ENCODE measurements at places on chromosomes 2 and 18.

DNA sequence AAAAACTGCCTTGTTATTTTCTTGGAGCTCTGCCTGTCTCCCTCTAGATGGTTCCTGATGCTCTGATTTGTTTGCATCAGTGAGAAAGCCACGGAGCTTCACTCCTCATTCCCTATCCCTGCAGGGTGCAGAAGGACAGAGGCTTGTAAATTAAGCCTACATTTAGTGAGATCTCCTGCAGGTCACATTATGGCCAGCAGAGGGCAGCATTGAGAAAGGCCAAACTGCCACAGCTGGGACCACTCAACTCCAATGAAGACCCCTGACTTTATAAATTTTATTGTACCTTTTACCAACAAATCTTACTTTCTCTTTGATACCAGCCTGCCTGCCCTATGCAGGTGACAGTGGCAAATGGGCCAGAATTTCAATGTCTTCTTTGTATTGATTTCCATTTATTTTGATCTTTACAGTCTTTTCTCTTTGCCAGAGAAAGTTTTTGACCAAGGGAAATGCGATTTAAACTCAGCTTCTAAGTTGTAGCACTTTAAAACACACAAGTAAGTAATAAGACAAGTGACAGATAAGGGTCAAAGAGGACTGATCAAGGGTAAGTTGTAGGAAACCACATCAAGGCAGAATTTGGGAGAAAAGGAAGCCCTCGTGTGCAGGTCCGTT lies 1029.1 kb upstream of the KLHL29 start:
- DNase-seq: no peak

DNA sequence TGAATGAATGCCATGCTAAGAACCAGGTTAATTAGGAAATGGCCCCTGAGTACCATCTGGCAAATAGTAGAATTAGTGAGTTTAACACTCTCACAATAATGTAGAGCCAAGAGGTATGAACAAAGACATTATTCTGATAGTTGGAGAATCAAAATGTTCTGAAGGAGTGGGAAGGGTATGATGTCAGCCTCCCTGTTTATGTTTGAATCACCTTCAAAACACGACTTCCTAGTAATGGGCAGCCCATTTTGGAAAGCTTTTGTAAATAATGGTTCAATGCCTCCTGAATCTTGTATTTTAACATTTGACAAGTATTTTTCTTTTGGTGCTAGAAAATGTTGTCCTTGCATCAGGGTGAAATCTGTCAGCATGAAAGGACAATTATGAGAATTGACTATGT lies 108.3 kb downstream of the DSEL start:
- DNase-seq: no peak

DNA sequence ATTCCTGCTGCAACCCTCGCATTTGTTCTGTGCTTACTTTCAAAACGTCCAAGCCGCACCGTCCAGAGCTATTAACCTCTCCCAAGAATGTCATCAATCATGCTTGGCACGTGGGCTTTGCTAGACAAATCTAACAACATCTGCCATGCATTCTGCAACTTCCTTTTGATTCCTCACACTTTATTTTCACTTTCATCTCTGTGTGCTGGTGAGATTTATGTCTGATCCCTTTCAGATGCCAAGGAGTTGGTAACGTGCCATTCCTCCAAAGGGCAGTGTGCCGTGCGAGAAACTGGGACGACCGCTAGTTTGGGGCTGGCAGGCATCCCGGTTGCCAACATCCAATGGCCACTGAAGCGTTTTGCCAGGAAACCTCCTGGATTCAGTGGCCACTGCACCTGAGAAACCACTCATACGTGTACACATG lies 230.0 kb upstream of the PARD3B start:
- peak; percentile 61 for DNase-seq

GRCh38 chr2:239380831-239381708 lies 19.8 kb downstream of the HDAC4 start:
- DNase-seq: no peak

DNA sequence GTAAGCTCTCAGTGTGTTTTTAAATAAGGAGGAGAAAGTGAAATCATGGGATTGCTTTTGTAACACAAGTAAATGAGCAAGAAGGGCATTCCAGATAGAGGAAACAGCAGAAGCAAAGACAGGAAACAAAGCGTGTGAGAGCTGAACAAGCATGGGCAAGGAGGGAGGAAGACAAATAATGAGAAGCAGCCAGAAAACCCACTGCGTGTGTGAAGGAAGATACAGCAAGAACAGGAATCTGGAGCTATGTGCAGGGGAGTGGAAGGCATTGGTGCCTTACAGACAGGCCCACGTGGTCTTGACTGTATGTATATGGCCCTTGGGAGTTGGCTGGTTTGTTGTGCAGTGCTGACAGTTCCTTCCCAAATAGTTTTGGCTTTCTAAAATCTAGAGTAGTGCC lies 88.6 kb downstream of the AAK1 start:
- no peak for DNase-seq

- DNase-seq: no peak
These were observed 50.3 kb downstream of the NCK2 start for GRCh38 chr2:105794926-105795574.

- no peak for DNase-seq
These were observed 96.8 kb downstream of the SNTG2 start for GRCh38 chr2:1047485-1047884.

GRCh38 chr2:48356701-48357325 lies 173.1 kb upstream of the STON1 start:
- peak; percentile 19 for DNase-seq

DNA sequence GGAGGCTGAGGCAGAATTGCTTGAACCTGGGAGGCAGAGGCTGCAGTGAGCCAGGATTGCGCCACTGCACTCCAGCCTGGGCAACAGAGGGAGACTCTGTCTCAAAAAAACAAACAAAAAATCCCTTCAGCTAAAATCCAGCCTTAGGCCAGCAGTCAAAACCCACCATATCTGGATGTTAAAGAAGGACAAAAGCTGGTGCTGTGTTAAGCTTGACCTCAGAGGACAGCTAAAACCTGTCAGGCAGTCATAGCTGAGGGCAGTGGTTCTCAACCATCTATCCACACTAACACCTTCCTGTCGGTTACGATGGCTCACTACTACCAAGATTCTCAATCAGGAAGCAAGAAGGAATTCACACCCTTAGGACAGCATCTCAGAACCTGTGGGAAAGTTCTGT lies 9.6 kb downstream of the PTRHD1 start:
- no peak for DNase-seq

DNA sequence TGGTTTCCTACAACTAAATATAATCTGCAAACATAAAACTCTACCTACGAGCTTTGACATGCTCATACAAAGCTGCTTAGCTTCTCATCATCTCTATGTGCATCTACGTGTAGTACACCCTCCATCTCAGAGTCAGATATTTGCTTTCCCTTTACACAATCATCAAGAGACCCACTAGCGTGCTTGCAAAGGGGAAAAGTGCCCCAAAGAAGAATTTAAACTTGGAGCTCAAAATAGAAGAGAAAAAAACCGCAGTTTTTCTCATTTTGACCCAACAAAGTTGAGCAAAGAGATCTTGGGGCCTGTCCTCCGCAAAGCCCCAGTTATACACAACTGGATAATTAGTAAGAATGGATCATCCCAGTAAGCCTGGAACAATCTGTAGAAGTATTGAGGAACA lies 104.1 kb downstream of the PAX3 start:
- DNase-seq: no peak

DNA sequence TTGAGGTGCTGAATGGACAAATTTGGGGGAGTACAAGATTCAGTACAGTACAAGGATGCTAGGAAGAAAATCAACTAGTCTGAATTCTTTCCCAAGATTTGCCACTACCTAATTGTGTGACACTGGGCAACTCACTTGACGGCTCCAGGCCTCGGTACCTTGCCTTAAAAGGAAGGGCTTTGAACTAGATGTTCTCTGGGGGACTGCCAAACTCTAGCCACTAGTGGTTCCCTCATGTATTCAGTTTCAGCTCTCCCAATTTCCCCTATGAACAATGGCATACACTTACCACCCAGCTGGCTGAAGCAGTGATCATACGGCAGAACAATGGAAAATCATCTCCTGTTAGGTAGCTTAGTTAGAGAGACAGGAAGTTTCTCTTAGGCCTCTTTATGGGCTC lies 73.4 kb downstream of the VWC2L start:
- DNase-seq: no peak

- no peak for DNase-seq
These were observed 104.2 kb upstream of the PID1 start for GRCh38 chr2:229375251-229375650.

DNA sequence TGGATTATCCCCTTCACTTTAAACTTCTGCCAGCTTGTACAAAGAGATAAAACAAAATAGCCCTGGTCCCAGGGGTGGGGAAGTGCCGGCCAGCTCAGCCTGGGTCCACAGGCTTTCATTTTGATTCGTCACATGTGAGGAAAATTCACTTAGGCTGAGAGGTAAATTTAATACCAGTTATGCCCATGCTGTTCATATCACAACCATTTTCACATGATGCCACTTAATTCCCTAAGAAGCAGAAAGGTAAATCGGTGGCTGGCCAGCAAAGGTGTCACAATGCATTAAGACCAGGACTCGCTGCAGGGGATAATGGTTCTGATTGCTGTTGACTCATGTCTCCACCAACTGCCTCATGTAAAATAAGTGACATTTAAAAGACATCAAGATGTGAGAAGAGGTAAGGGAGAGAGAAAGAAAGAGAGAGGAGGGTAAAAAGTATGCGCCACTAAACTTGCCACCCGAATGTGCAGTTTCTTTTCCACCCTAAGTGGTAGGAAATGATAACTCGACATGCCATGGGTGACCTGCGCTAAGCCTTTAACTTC lies 261.0 kb upstream of the SIX3 start:
- no peak for DNase-seq

- DNase-seq: no peak
These were observed 63.5 kb downstream of the MYCN start for GRCh38 chr2:16003809-16004208.

GRCh38 chr2:198279026-198279425 lies 474.6 kb downstream of the PLCL1 start:
- DNase-seq: no peak

DNA sequence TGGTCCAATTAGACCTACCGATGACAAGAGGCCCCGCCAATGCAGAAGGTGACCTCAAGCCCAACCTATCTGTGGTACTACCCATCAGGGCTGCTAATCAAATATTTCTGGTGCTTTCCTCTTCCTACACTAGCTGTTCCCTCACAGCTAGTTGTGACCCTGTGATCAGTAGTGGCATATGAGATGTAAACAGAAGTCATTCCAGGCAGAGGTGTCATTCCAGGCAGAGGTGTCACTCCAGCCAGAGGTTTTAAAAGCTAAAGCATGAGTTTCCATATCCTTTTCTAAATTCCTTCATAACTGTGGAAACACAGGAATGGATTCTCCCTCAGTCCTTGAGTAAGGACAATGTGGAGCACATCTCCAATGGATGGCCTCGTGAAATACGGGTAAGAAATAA lies 110.9 kb upstream of the DNAJC10 start:
- no peak for DNase-seq

GRCh38 chr2:193810533-193810932 lies 1615.8 kb upstream of the TMEFF2 start:
- DNase-seq: no peak

DNA sequence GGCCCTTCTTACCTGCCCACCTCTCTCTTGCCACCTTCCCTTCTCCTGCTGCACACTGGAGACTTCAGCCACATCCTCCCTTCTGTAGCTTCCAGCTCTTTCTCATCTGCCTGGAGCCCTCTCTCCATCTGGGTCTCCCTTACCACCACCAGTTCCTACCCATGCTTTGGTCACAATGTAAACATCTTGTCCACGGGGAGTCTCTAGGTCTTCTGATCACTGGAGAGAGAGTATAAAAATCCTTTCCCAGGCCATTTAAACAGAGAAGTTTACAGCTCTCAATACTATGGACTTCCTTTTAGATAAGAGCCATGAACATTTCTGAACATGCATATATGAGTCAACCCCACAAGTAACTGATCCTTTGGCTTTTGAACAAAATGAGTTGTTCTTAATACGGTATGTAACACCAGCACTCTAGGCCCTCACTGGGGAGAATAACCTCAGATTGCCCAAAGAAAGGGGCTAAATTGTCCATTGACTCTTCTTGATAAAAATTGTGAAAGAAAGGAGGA lies 5.8 kb downstream of the ARHGAP25 start:
- DNase-seq: no peak

DNA sequence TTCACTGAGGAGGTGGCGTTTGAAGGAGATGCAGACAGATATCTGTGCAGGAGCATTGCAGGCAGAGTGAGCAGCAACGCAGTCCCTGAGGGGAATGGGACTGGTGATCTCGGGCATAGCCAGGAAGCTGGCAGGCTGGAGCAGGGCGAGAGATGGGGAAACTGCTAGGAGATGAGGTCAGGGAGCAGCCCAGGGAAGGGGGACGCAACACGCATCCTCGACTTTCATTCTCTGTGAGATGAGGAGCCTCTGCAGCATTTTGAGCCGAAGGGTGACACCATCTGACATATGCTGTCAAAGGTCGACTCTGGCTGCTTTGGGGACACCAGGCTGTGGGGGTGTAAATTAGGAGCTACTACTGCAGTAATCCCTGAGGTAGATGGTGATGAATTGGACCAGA lies 4.3 kb upstream of the CHRNA1 start:
- DNase-seq: no peak

DNA sequence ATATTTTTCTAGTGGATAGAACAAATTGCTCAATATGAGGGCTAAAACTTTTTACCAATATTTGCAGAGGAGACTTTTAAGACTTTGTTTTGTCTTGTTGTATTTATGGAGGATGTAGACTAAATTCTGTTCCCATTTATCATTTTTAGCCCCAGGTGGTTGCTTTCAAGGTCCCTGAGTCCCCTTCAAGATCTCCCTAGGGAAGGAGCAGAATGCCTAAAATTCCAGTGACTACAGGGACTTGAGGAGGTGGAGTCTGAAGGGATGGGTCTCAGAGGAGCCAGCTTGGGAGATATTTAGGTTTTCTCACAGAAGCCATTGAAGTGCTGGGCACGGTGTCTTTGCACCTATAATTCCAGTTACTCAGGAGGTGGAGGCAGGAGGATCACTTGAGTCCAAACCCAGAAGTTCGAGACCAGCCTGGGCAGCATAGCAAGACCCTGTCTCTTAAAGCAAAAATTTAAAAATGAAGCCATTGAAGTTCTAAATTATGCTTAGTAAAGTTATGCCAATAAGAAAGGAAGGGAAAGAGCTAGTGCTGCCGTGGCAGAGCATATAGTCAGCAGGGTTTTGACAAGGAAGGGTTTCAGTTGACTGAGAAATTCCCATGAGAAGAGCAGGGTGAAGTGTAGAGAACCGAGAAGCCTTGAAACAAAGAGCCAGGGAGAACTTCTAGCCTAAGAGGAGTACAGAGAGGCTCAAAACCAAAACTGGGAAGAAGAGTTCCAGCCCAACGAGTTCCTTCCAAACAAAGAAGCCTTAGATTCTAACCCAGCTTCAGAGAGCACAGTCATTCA lies 43.4 kb downstream of the COMMD1 start:
- DNase-seq: no peak
